Left hindlimb (tissue), 1 donor: ENCODE measurements at places on chromosomes 2 and 18.

DNA sequence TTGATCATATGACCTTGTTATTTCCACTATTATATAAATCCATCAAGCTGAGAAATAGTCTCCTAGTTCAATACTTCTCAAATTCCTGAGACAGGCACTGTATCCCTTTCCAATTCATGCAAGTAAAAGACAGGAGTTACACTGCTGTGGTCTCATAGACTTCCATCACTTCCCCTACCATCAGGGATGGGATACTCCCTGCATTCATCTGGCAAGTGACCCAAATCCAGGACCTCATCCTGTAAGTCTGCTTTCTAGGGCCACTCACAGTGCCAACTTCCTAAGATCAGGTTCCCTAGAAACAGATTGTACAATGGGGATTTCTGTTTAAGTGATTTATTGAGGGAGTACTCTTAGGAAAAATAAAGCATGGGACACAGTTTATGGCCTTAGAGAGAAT lies 424.0 kb upstream of the CDH7 start:
- DNase-seq, result no peak

GRCh38 chr18:64245126-64245861 lies 96.4 kb upstream of the LINC00305 start:
- DNase-seq, result no peak

GRCh38 chr2:112821142-112821541 lies 15.4 kb downstream of the IL1B start:
- DNase-seq, result no peak

DNA sequence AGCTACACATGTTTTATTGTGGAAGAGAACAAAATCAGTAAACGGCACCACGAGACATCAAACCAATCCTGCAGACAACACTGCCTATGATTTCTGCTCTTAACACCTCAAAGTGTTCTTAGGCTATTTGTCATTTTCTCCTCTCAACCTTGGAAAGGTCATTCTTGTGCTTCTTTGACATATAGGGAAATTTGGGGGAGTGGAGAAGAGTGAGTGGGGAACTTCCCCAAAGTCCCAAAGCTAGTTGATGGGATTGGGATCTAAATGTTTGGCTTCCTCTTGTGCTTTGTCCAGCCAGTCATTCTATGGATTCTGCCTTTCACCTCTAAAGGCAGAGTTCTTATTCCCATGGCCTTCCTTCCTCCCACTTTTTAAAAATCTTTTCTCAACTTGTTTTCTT lies 5.8 kb upstream of the MRO start:
- no peak for DNase-seq

DNA sequence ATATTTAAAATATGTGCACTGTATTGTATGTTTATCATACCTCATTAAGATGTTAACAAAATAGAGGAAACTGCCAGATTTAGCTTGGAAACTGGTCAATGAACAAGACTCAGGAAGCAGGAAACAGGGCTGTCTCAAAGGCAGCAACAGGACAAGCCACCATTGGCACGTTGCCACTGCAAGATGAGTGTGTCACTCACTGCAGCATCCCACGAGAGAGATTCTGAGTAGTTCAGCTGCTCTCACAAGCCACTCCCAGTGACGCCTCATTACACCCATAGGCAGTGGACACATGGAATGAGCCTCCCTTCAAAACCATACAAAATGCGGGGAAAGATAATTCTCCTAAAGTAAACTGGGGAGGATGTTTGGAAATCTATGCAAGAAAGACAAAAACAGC lies 181.9 kb upstream of the DLGAP1 start:
- peak; percentile 41 for DNase-seq
